ENCODE measurements at places on chromosomes 12 and 14.
A peak's percentile ranks its signal among the peaks of the same experiment; 100 is the strongest.

DNA sequence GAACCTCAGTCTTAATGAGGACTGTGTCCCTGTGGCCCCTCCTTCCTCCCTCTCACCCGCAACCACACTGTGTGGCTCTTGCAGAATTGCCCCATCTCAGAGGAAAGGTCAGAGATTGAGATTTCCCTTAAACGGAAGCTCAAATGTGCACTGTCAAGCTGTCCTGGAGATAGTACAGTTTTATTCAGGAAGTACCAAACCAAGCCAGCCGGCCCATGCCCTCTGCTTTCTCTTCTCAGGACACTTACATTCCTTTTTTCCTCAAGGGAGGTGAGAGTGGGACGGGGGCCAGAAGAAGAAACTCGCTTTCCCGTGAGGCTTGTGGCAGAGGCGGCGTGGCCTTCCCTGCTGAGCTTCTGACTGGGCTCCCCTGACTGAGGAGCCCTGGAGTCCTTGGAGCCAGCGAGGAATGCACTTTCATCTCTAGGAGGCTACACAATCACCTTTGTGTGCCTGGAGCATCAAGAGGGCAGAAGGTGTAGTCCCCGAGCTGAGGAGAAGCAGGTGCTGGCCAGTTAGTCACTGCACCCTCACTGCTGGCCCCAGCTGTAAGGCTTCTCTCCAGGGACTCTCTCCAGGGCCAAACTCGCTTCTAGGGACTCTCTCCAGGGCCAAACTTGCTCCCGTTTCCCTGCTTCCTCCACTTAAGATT lies 24.1 kb upstream of the ATP2A2 start:
- DNase-seq, result no peak

GRCh38 chr14:49882826-49883694 lies 9.8 kb upstream of the ARF6 start:
- DNase-seq, result no peak

GRCh38 chr14:40221428-40221827 lies 789.2 kb upstream of the FBXO33 start:
- DNase-seq, result no peak

DNA sequence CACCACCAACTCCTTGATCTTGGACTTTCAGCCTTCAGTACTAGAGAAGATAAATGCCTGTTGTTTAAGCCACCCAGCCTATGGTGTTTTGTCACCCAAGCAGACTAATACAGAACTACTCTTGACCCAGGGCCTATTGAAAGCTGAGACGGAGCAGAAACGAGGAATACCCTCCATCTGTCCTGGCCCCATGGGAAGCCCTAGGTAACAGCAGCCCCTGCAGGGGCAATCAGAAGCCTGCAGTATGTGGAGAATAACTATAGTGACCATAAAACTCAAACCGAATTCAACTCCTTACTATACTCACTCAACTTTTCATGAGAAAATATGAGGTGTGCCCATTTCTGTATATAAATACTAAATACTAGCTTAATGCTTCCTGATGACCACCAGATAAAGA lies 307.4 kb downstream of the NUAK1 start:
- no peak for DNase-seq

GRCh38 chr12:62210422-62210821 lies 49.8 kb upstream of the USP15 start:
- DNase-seq, result peak; percentile 24

- DNase-seq, result no peak
Measured at GRCh38 chr12:64029013-64029857, 184.7 kb downstream of the SRGAP1 start.

DNA sequence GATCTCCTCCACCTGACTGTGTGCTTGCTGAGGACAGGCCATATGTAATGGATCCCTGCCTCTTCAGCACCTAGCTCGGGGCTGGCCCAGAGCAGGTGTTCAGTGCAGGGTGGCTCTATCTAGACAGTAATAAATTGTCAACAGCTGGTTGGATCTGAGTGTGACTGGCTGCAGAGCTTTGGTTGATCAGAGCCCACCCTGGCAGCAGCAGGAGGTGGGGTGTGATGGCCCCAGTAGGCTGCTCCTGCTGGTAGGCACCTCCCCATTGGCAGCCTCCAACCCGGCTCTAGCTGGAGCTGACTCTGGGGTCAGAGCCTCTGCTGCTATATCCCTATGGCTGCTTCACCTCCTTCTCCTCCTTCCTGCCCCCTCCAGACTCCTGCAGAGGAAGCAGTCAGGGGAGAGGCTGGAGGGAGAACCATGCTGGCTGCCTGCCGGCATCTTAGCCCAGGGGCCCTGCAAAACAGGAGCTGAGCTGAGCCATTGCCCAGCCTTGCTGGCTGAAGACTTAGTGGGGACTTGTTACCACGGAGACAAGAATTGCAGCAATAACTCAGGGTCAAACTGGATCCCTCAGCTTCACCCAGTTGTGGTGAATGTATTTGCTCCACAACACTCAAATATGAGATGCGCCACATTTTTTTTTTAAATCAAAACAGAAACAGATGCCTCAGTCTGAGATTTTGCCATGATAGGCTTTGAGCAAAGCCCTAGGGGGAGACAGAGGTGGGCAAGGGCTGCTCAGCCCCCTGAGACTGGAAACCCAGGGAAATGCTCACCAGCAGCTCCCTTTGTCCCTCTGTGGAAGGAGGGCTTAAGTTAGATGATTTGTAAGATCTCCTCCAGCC lies 22.2 kb downstream of the TMEM63C start:
- no peak for DNase-seq

DNA sequence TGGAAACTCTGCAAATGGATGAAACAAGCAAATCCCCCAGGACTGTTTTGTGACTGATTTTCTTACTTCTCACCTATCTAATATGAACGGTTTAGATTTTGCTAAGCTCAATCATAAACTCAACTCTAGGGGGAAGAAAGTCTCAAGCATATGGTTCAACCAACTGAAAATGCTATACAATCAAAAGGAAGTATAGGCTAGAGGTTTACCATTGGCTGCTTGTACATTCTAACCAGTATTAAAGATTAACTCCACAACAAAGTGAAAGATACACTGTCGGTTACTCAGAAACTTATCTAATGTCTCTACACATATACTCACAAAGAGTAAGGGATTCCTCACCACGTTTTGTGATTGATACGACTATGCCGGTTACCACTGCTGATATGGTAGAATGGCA lies 281.8 kb upstream of the SOX5 start:
- no peak for DNase-seq

DNA sequence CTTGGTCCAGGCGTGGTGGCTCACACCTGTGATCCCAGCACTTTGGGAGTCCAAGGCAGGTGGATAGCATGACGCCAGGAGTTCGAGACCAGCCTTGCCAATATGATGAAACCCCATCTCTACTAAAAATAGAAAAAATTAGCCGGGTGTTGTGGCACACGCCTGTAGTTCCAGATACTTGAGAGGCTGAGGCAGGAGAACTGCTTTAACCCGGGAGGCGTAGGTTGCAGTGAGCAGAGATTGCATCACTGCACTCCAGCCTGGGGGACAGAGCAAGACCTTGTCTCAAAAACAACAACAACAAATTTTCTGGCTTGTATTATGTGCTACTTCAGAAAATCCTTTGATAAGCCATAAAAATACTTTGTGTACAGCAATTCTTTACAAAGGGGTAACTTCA lies 41.1 kb downstream of the LARP4 start:
- DNase-seq, result no peak

GRCh38 chr14:88998027-88998426 lies 173.6 kb downstream of the TTC8 start:
- no peak for DNase-seq

GRCh38 chr12:632102-632696 lies 31.0 kb downstream of the NINJ2 start:
- DNase-seq, result peak; percentile 97

- DNase-seq, result no peak
Measured at GRCh38 chr14:91303091-91303923, 58.8 kb upstream of the GPR68 start.

GRCh38 chr14:68335312-68335711 lies 457.6 kb downstream of the ZFP36L1 start:
- DNase-seq, result no peak

GRCh38 chr12:105220929-105221290 lies 15.1 kb downstream of the APPL2 start:
- DNase-seq, result no peak

DNA sequence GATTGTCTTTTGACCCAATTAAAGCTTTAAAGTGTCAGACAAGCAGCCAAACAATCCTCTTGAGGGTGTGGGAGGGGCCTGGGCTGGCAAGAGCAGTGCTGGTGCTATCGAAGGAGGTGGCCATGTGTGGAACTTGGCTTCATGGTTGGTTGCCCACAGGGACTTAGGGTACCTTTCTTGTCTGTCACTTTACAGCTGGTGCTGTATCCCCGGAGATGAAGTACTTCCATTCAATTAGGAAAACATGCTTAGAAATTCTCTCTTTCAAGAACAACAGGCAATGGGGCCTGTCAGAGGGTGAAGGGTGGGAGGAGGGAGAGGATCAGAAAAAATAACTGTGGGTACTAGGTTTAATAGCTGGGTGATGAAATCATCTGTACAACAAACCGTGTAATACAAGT lies 86.5 kb downstream of the DAAM1 start:
- DNase-seq, result no peak

GRCh38 chr12:67477681-67478265 lies 170.8 kb upstream of the DYRK2 start:
- no peak for DNase-seq

DNA sequence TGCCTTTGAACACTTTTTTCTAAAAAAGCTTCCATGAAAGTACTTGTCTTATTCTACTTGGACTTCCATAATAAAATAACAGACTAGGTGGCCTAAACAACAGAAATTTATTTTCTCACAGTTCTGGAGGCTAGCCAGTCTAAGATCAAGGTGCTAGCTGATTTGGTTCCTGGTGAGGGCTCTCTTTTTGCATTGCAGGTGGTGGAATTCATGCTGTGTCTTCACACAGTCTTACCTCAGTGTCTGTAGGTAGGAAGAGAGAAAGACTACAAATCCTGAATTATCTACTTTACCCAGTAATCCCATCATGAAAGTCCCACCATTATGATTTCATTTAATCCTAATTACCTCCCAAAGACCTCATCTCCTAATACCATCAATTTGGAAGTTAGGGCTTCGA lies 356.0 kb downstream of the NAV3 start:
- no peak for DNase-seq

DNA sequence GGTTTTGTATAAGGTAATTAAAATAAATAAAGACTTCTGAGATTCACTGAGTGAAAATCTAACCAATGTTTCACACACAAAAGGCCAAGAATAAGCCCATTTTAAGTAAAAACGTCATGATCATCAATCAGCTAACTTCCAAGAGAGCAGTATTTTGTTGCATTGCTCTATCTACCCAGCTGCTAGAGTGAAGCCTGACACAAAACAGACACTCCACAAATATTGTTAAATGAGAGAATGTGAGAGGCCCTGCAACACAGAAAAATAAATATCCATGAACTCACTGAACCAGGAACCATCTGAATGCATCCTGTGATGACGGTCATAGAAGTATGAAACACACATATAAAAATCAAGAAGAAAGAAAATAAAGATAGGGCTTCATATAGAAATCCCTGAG lies 358.6 kb upstream of the TMTC1 start:
- no peak for DNase-seq

DNA sequence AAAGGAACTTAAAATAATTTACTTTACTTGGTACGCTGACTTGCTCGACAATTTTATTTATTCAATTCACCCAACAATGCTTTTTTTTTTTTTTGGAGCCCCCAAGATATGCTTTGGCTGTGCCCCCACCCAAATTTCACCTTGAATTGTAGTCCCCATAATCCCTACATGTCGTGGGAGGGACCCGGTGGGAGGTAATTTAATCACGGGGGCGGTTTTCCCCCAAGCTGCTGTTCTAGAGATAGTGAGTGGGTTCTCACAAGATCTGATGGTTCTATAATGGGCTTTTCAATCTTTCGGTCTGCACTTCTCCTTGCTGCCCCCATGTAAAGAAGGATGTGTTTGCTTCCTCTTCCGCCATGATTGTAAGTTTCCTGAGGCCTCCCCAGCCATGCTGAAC lies 10.4 kb downstream of the FGD6 start:
- no peak for DNase-seq

- DNase-seq, result no peak
Measured at GRCh38 chr14:97376310-97376709, 579.1 kb downstream of the VRK1 start.

DNA sequence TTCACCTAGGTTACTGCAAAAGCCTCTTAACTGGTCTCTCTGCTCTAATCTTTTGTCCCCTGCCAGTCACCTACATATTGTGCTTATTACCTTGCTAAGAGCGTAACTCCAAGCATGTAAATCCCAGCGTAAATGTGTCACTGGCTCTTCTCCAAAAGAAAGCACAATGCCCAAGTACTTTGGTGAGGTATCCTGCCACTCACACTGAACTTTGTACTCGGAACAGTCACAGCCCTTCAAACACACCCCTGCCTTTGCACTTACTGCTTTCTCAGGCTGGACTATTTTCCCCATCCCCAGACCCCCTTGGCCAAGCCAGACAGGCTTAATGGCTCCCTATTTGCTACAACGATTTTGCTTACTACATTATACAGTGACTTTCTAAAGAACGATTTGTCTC lies 31.7 kb downstream of the GALNT4 start:
- no peak for DNase-seq

DNA sequence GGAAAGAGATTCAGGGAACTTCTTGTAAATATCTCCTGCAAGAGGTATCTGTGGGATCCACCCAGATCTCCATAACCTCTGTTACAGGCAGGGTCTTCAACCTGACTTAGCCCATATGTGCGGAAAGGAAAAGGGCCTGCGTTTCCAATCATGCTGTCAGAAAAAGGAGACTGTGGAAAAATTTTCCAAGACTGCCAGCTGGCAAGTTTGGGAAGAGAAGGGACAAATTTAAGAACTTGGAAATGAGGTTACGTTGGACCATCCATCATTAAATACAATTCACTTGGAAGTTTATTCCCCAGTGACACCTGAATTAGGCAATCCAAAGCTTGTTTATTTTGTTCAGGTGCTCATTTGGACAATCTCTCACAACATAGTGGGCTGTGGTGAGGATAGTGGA lies 13.9 kb downstream of the PTHLH start:
- no peak for DNase-seq

- no peak for DNase-seq
Measured at GRCh38 chr12:6554168-6555017, 1.4 kb downstream of the IFFO1 start.

DNA sequence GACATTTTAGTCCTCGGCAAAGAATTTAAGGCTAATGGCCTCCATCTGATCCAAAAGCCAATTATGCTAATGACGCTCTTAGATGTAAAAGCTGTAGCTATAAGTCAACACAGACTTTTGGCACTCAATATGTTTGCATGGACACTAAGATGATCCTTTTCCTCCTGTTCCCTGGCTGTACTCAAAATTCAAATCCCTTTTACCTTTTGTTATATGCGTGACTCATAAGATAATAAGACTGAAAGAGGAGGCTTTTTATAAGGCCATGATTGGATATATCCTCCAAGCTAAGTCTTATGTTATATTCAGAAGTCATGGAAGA lies 89.8 kb downstream of the PDZRN4 start:
- no peak for DNase-seq

DNA sequence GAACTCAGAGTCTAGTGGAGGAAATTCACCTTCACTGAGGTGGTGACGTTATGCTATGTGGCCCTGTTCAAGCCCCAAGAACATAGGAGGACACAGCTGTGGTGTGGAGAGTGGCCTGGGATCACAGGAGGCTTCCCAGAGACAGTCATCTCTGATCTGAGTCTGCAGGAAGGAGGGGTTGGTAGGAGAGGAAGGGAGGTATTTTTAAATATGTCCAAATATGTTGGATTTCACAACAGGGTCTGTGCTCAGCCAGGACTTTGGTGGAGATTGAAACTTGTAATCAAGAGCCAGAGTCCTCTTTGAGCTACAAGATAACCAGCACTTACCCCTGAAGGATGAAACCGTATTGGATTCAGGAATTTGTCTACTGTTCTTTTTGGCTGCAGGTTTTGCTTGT lies 26.4 kb upstream of the MED13L start:
- DNase-seq, result no peak

GRCh38 chr12:72368719-72369422 lies 96.7 kb downstream of the TRHDE start:
- no peak for DNase-seq

Data from astrocyte of the cerebellum (primary cell).